Aorta (tissue), 5 donors: ENCODE measurements at places on chromosomes 12 and 14. TPM values are rescaled to one million over a fixed set of nuclear protein-coding genes. Genes with fewer than 3 reads are reported as not detected.

Gene RTL1
- not detected for total RNA-seq

Gene FITM1
- total RNA-seq = 0.71 TPM

Gene GARIN6
- not detected for total RNA-seq

Gene CLEC1A
- 12.9 TPM for total RNA-seq

Gene ATP5MC2
- total RNA-seq = 152 TPM

Gene UNC119B
- total RNA-seq = 24.4 TPM

Gene TUNAR
- total RNA-seq = not detected

Gene TMBIM4
- 112 TPM for total RNA-seq

DNA sequence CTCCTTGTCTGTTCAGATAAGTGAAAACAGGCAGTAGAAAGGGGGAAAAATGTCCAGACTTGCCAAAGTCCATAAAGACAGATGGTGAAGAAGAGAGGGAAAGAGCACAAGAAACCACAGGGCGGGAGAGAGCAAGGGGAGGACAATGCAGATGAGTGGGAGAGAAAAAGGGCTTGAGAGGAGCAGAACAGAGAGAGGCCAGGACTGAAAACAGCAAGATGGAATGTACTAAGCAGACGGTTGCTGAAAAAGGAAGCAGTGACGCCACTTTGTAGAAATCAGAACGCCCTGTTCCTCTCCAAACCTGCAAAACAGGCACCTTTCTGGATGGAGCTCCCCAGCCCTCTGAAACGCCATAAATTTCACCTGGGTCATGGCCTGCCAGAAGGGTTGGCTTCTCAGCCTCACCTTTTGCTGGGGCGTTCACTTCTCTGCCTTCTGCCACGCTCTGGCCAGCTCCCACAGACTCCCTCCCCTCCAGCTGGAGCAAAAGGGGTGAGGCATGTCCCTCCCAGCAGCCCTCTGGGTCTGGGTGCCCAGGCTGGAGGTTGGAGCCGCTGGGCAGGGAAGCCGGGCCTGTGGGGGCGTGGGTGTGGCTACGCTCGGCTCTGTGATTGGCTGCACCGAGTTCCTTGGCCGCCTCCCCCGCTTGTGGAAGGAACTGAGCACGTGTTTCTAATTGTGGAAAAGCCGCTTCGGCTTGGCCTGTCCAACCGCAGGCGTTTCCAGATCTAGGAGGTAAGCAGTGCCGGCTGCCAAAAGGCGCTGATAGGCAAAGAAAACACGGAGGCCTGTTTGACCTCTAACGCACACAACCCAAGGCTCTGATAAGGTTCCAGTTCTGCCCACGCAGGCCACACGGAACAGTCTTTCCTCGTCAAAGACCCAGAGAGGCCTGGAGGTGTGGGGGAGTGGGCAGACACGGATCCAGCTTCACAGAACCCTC, 29.3 kb downstream of the SLC7A8 start:
- H3K27ac ChIP-seq = peak overlapping the region; percentile 87
- H3K27me3 ChIP-seq = no peaks in the 10 kb centered on the region
- DNase-seq = peak; percentile 96
- no peaks in the 10 kb centered on the region for H3K36me3 ChIP-seq
- peaks cover 6% of the 10 kb centered on the region for H3K4me1 ChIP-seq

GRCh38 chr14:100788517-100788916, 37.4 kb upstream of the MEG3 start:
- peak; percentile 24 for DNase-seq
- no peak overlapping the region for H3K4me3 ChIP-seq
- H3K4me1 ChIP-seq = no peaks in the 10 kb centered on the region
- H3K36me3 ChIP-seq = no peaks in the 10 kb centered on the region
- peaks cover 2% of the 10 kb centered on the region for H3K27me3 ChIP-seq
- H3K27ac ChIP-seq = no peak overlapping the region

DNA sequence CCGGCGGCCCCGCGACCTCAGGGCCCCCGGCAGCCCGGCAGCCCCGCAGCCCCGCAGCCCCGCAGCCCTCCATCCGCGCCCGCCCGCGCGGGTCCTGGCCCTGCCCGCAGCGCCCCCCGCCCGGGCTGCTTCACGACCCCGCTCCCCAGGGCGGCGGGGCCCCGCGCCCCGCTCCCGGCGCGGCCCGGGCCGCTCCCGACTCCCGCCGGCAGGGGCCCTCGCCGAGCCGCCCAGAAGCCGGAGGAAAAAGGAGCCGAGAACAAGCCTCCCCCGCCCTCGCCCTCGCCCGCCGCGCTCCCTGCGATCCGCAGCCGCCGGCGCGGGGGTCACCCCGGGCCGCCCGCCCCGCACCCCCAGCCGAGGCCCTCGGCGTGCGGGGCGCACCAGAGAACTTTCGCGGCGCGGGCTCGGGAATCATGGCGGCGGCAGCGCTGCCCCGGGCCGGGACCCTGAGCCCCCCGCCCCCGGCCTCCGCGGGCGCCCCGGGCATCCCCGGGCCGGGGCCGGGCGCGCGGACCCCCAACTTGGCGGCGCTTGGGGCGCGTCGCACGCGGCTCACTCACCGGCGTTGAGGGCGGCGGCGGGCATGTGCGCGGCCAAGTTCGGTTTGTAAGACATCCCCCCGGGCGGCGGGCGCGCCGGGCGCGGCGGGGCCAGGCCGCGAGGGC, 521 bp downstream of the CDK2AP1 start:
- H3K27ac ChIP-seq = no peak overlapping the region
- peak overlapping the region; percentile 95 for H3K4me3 ChIP-seq
- H3K36me3 ChIP-seq = no peaks in the 10 kb centered on the region
- H3K4me1 ChIP-seq = no peaks in the 10 kb centered on the region
- H3K27me3 ChIP-seq = no peaks in the 10 kb centered on the region

- H3K27ac ChIP-seq = no peak overlapping the region
- no peak overlapping the region for H3K4me3 ChIP-seq
- H3K27me3 ChIP-seq = no peaks in the 10 kb centered on the region
- DNase-seq = no peak
Measured at GRCh38 chr14:90570461-90570860, 173.6 kb downstream of the CALM1 start.

DNA sequence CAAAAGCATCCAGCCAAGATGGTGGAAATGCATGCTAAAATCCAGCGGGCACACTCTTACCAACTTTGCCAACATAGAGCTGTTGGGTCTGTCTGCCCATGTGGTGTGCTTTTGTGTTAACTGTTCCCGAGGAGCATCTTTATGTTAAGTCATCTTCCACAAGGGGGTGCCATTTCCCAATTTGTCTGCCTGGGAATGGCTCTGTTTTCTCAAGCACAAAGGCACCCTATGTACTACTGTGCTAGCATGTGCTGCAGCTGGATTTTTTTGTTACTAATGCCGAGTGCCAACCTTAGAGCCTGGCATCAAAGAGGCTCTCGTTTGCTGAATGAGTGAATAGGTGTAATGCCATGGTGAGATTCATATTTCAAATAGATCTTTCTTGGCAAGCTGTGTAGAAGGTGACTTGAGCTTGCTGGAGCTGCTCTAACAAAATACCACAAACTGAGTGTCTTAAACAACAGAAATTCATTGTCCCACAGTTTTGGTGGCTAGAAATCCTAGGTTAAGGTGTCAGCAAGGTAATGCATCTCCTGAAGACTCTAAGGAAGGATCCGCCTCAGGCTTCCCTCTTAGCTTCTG, 74.3 kb downstream of the TRHDE start:
- H3K36me3 ChIP-seq = no peaks in the 10 kb centered on the region
- H3K27me3 ChIP-seq = no peaks in the 10 kb centered on the region
- no peak overlapping the region for H3K27ac ChIP-seq
- no peak for DNase-seq

GRCh38 chr12:27554421-27555186, 30.6 kb downstream of the PPFIBP1 start:
- no peaks in the 10 kb centered on the region for H3K36me3 ChIP-seq
- H3K4me3 ChIP-seq = peak overlapping the region; percentile 18
- DNase-seq = peak; percentile 78
- H3K27me3 ChIP-seq = no peaks in the 10 kb centered on the region
- peak overlapping the region; percentile 75 for H3K27ac ChIP-seq
- peaks cover 7% of the 10 kb centered on the region for H3K4me1 ChIP-seq

GRCh38 chr14:102779084-102779462, 1.8 kb downstream of the TRAF3 start:
- H3K27me3 ChIP-seq = no peaks in the 10 kb centered on the region
- H3K4me1 ChIP-seq = no peaks in the 10 kb centered on the region
- H3K27ac ChIP-seq = no peak overlapping the region
- H3K36me3 ChIP-seq = no peaks in the 10 kb centered on the region

DNA sequence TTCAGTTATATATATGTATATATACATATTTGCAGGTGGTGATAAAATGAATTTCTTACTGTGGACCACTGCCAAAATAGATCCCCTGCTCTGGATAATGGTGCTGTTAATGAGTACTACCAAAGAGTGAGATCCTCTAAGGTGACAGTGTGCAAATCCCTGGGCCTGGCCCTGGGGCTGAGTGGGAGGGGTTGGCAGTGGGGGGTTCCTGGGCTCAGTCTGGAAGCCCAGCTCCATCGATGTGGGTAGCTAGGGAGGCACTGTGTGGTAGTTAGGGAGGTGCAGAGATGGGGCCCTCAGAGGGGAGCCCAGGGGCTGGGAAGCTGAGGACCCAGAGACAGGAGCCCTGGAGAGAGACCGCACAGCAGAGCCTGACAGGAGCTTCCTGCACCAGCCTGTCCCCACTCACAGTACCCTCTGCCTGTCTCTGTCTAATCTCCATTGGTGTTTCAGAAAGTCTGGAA, 9.1 kb downstream of the KRT8 start:
- H3K36me3 ChIP-seq = peaks cover 3% of the 10 kb centered on the region
- H3K27ac ChIP-seq = no peak overlapping the region
- DNase-seq = no peak

- DNase-seq = peak; percentile 60
- no peaks in the 10 kb centered on the region for H3K27me3 ChIP-seq
- H3K4me1 ChIP-seq = no peaks in the 10 kb centered on the region
- no peaks in the 10 kb centered on the region for H3K36me3 ChIP-seq
- H3K4me3 ChIP-seq = no peak overlapping the region
Measured at GRCh38 chr12:62537551-62537950, 70.9 kb downstream of the MON2 start.

GRCh38 chr14:72917094-72917802, 9.0 kb upstream of the DCAF4 start:
- DNase-seq = no peak
- peak overlapping the region; percentile 40 for H3K27ac ChIP-seq
- H3K27me3 ChIP-seq = no peaks in the 10 kb centered on the region
- H3K4me1 ChIP-seq = peaks cover 8% of the 10 kb centered on the region
- H3K4me3 ChIP-seq = no peak overlapping the region

- no peaks in the 10 kb centered on the region for H3K36me3 ChIP-seq
- no peak overlapping the region for H3K4me3 ChIP-seq
- no peaks in the 10 kb centered on the region for H3K27me3 ChIP-seq
- DNase-seq = no peak
- no peaks in the 10 kb centered on the region for H3K4me1 ChIP-seq
Measured at GRCh38 chr12:4796216-4796615, 76.0 kb downstream of the GALNT8 start.

DNA sequence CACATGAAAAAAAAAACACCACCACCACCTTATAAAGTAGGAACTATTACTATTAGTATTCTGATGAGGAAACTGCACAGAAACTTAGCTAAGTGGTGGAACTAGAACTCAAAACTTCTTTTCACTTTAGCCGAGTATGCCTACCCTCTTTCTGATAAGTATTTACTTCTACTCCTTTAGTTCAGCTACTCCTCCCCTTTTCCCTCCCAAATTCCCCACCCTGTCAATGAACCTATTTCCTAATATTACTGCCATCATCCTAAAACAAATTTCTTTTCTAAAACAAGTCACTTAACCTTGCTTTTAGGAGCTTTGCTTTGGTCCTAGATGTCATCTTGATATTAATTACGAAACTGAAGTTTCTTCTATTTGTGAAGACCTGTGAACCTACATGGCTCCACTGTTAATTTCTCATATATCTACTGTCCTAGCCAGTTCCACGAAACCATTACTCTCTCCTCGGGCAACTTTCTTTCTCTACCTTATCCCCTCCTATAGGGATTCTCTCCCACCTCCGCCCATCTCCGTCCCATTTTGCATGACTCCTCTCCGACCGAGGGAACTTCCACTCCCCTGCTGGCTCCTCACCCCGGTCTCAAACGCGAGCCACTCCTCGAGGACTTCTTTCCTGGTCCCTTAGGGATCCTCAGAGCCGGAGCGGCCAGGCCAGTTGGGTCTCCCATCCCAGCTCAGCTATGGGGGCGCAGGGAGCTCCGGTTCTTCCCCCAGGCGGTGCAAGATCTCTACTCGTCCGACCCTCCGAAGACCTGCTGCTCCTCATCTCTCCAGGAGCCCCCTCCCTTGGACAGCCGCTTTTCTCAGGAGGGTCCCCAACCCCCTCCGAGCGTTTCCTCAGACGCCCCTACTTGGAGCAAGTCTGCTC, 1.1 kb downstream of the NUMB start:
- no peak overlapping the region for H3K27ac ChIP-seq
- H3K4me1 ChIP-seq = no peaks in the 10 kb centered on the region
- H3K27me3 ChIP-seq = no peaks in the 10 kb centered on the region
- no peaks in the 10 kb centered on the region for H3K36me3 ChIP-seq
- peak; percentile 82 for DNase-seq
- H3K4me3 ChIP-seq = peak overlapping the region; percentile 71

DNA sequence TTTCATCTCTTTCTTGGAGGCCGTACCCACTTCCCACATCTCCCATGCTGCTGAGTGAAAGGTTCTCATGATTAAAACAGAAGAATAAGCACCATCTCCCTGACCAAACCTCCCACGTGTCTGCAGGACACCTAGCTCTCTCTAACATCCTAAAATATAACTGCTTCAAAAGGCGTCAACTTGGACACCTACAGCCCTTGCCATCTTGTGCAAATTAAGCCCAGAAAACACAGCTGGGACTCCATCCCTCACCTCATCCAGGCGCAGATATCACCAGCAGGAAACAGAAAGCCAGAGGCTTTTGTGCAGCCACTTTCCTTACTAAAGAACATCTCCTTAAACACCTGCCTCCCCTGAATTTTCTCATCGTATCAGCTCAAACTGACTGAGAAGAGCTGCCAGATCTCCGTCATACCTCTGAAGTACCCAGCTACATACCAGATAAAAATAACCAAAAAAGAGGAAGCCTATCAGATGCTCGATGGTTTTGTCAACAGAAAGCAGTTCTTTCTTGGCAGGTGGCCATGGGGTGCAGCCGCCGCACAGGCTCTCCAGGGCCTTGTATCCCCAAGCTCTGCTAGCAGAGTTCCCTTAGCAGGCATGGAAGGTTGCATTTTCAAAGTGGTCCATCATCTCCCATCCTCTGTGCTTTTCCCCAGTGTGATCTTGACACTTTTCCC, 28.8 kb downstream of the MAP3K9 start:
- DNase-seq = no peak
- H3K27me3 ChIP-seq = no peaks in the 10 kb centered on the region
- H3K27ac ChIP-seq = no peak overlapping the region
- no peak overlapping the region for H3K4me3 ChIP-seq
- H3K4me1 ChIP-seq = no peaks in the 10 kb centered on the region

GRCh38 chr12:113762882-113763816, 203.0 kb downstream of the RBM19 start:
- H3K27me3 ChIP-seq = peaks cover 3% of the 10 kb centered on the region
- H3K4me1 ChIP-seq = no peaks in the 10 kb centered on the region
- no peak overlapping the region for H3K27ac ChIP-seq
- no peak overlapping the region for H3K4me3 ChIP-seq
- H3K36me3 ChIP-seq = no peaks in the 10 kb centered on the region
